T1000 (cell line): ENCODE measurements at places on chromosomes 2 and 18.

GRCh38 chr2:201964631-201965206, 68.9 kb upstream of the FZD7 start:
- no peak for DNase-seq

DNA sequence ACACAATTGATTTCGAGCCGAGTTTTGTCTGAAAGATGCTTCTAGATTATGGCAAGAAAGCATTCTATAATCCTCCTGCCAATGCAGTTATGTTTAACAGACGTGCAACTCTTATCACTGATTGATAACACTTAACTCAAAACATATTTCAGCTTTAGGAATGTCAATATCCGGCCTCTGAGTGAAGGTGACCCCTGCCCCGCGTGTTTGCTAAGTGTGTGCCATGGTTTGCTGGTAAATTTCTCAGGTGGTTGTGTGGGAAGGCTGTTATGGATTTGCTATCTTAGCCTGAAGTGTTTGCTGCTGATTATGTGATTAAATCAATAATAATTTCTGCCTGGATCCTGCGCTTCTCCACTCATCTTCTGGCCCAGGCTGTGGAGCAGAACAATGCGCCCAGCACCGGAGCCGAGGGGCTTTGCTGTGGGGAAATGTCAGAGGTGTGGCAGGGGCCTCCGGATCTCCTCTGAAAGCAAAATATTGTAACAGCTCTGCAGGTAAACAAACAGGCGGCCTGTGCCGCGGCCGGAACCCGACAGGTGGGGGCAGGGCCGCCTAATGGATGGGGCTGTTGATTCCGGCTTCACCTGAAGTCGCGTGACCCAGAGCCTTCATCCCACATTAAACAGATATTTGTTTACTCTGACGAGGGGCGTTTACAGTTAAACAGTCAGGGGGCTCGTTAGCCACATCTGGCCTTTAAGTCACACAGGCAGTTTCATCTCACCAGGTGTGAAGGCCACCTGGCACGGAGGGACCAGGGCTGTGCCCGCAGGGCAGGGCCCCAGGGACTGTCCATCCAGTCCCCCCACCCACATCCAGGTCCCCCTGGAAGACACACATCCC, 210.7 kb upstream of the SALL3 start:
- no peak for DNase-seq

DNA sequence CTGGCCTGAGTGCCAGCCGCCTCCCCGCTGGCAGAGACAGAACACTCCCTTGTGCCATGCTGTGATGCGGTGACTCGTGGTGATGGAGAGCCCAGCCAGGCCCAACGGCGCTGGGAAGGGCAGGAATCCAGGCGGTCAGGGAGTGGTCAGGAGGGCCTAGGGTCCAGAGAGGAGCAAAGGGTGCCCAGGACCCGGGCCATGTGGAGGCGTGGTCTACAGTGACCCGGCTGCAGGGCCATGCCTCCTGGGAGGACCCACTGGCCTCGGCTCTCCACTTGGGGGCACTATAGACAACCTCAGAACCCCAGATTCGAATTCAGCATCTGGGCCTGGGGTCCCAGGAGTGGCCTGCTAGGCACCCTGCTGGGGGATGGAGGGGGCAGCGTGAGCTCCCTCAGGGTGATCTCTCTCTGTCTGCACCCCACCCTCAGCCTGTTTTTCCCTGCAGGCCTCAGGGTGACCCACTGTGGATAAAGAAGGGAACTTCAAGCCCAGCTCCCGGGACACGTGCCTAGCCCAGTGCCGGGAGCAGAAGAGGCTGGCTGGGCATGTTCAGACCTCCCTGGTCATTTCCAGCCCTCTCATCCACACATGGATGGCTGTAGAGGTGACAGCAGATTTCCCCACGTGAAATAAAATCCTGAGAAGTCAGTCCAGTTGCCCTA, 13.0 kb downstream of the AMER3 start:
- DNase-seq = no peak

DNA sequence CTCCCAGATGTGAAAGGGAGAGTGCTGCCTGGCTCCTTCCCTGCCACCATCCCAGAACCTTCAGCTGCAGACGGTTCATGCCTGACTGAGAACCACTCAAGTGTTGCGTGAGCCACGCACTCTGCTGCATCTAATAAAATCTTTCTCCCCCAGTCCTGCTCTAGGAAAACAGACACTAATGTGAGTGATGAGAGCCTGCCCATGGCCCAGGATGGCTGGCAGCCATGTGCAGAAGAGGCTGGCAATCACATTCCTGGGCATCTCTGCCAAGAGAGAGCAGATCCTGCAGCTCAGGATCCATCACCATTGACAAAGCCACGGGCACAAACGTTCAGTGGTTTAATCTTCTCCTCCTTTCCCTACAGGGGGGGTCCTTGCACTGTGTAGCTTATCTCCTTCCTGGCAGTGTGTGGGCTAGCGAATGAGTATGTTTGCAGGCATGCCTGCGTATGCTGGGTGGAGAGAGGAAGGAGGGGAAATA, 477.5 kb downstream of the SLC4A3 start:
- no peak for DNase-seq

DNA sequence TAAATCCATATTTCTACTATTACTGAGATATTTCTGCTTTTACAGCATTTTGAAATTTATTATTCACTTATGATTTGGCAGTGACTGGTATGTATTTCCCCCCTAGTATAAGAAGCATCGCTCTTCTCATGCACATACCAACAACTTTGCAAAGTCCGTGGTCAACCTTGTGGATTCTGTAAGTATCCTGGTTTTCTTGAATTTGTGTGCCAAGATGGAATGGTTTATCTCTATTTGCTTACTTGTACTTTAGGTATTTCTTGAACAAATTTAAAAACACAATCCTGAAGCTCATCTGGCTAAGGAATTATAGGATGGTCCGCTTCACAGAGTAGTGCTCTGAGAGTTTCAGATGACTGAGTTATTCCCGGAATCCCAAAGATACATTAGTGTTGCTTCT, 85.0 kb upstream of the FAM237A start:
- DNase-seq = no peak

- DNase-seq = no peak
Measured at GRCh38 chr2:224457408-224458096, 55.6 kb upstream of the FAM124B start.

DNA sequence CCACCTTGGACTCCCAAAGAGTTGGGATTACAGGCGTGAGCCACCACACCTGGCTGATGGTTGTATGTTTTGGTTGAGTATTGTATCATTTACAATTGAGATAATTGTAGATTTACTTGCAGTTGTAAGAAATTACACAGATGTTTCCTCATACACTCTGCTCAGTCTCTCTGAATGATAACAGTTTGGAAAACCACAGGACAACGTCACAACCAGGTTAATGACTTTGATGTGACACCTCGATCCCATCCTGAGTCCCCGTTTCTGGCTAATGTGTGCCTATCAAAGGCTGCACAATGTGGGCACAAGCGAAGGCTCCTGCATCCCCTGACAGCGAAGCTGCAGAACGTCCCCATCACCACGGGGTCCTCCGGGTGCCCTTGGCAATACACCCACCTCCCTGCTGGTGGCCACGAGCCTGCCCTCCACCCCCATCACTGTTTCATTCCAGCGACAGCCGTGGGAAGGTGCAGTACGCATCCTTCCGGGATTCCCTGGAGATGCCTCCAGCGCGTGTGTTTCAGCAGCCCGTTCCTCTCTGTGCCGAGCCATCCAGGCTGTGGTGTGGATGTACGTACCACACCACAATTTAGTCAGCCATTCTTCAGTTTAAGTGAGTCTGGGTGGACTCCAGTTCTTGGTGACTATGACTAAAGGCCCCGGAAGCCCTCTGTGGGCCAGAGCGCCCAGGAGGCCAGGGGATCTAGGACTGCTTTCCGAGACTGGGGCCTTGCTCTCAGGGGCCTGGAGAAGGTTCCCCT, 4.3 kb upstream of the PDCD1 start:
- no peak for DNase-seq

DNA sequence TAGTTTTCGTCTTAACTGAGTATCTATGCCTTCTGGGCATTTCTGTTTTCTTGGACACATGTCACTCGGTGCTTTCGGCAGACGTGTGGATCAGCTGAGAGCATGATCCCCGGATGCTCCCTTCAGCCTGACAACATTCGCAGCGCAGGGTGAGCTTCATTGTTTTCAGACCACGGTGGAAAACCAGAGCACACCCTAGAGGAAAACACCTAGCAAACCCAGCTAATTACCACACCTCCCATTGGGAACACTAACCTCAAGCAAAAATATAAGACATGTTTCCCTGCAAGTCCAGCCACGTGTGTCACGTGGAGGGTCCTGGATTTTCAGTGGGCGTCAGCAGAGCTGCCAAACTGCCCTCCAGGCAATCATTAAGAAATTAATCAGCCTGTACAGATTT, 31.0 kb downstream of the ANKRD29 start:
- DNase-seq = no peak

DNA sequence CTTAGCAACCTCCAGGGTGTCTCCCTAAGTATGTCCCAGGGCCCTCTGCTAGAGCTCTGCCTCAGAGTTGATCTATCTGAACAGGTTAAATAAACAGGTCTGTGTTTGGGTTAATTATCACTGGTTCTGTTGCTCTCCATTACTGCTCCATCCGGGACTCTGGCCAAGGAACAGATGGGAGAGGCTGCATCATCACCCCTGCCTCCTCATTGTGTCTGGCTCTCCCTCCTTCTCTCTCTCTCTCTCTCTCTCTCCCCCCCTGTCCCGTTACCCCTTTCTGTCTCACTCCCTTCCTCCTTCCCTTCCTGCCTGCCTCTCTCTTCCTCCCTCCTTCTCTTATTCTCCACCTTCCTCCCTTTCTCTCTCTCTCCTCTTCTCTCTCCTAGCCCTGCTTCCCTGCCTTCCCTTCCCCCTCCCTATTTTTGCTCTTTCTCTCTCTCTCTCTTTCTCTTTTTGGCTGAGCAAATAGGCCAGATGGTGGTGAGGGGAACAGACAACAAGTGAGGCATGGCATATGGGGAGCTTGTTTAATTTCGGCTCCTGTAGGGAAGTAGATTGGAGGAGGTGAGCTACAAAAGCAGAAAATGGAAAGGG, 62.1 kb downstream of the SETBP1 start:
- no peak for DNase-seq

GRCh38 chr2:179049203-179049545, 763 bp downstream of the CCDC141 start:
- DNase-seq = no peak

- DNase-seq = no peak
Measured at GRCh38 chr2:20542746-20543468, 96.0 kb downstream of the RHOB start.

DNA sequence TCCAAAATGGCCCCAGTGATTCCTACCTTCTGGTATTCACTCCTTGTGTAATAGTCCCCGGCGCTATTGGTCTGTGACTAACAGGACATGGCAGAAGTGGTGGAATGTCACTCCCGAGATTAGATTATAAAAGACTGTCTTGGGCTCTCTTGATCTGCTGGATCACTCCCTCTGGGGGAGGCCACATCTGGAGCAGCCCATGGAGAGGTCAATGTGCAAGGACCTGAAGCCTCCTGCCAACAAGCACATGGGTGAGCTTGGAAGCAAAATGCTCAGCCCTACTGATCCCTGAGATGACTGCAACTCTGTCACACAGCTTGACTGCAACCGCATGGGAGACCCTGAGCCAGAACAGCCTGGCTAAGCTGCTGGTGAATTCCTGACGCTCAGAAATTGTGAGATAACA, 94.3 kb upstream of the GLI2 start:
- DNase-seq = no peak

- no peak for DNase-seq
Measured at GRCh38 chr2:193627187-193627926, 1432.6 kb upstream of the TMEFF2 start.

DNA sequence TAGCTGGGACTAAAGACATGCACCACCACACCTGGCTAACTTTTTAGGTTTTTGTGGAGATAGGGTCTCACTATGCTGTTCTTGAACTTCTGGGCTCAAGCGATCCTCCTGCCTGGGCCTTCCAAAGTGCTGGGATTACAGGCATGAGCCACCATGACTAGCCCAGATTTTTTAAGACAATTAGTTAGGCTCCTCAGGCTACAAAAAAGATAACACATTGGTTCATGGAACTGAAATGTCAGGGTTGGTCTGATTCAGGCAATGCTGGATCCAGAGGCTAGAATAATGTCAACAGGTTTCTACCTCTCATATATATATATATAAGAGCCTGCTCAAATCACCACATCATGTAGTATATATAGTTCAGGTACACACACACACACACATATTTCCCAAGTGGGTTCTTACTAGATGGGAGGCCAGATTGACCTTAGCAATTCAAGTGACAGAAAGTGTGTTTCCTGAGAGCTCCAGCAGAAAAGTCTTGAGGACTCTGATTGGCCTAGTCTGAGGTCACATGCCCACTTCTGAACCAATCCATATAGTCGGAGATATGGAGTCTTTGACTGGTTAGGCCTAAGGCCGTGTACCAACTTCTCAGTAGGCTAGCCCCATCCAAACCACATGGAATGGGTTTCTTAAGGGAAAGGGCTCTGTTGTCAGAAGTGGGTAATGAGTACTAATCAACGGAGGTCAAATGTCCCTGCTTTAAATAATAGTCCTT, 72.6 kb upstream of the LAPTM4A start:
- no peak for DNase-seq

DNA sequence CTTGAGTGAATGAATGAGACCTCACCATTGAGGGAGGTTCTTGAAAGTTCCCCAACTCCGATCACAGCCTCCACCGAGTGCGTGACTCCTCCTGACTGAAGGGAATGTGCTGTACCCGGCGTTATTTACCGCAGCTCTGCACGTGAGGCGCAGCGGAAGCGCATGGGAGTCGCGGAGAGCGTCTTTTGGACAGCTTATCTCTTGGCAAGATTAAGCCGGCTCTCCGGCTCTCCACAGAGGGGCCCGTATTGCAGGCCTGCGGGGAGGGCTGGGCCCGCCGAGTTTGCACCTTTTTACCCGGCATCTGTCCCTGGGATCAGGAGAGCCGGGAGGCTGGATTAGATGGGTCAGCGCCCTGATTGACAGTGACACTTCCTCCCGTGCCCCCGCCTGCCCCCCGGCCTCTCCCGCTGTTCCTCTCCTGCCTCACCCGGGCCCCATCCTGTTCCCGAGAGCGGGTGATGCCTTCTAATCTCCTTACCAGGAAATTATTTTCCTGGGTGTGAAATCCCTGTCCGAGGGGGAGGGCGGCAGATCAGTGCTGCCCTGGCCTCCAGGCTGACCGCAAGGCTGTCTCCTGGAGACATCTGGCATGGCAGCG, 176.3 kb downstream of the INHBB start:
- DNase-seq = no peak

DNA sequence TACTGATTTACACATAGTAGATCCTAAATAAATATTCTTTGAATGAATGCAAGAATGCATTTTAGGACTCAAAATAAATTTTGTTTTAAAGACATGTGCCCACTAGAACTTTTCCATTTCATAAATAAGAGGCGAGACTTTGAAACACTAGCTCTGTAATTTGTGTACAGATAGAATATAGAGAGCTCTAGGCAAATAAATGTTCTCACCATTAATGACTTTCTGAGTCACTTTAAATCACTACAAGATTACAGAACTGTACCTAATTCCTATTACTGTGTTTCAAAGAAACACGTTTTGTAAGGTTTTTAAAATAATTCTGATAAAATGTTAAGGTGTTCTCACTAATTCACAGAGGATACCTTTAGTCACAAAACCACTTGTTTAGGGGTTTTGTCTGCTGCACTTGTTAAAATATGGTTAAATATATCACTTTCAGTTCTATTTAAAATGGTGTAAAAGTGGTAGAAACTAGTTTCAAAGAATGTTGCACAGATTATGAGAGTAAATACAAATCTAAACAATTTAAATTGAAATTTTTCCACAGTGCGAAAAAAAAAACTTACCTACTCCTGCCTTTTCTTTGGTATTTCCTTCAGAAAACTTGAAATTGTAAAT, 158.7 kb upstream of the ZC3H15 start:
- no peak for DNase-seq

GRCh38 chr18:47750889-47751423, 179.5 kb downstream of the SMAD2 start:
- DNase-seq = no peak

- no peak for DNase-seq
Measured at GRCh38 chr2:67374481-67374880, 22.7 kb upstream of the ETAA1 start.
